ENCODE measurements at places on chromosomes 5 and 9.

DNA sequence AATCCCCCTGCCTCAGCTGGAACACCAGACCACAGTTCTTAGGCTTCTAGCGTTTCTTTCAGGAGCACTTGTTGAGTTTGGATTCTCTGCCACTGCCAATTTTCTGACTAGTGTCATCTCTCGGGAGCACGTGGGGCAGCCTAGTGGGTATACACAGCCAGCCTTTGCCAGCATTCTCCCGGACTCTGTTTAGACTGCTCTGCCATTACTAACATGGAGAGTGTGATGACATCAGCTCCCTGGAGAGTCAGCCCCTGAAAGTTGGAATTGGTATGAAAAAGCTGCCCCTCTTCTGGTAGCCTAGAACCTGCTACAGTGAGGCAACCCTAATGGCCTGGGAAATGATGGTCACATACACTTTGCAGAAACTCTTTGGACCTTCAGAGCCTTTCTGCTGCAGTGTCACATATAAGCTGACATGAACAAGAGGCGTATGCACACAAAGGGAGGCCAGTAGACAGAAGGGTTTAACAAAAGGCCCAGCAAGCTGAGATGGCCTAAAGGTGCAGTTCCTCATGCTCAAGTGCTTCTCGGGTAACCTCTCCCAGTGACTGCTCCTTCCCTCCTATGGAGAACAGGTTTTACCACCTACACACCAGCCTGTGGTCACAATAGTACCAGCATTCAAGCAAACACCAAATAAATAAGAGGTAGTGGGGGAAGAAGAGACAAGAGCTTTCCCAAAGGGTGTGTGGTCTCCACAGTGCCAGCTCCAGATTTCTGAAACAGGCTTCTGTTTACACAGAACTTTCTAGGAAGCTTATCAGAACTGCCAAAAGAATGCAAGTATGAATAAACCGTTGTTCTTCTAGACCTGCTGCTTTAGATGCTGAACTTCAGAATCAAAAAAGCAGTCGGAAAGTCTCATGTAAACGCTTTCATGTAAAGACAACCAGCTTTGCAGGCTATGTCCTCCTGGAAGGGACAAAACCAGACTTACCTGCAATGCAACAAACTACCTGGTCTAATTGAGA is 16.5 kb downstream of the SPACA9 start:
- DNase-seq = no peak

DNA sequence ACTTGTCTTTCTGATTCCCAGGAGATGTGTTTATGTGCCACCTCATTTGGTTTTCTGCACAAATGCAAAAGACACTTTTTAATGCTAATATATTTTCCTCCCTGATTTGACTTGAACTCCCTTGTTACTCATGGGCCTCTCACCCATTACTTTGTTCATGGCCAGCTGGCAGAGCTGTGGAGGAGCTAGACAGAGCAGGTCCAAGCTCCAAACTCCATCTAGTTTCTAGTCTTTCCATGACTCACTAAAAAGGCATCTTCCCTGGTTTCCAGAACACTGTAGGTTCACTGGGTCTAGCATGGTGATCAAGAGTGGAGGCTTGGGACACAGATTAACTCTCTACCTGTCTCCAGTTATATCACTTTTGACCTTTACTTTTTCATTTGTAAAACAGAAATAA is 161.0 kb upstream of the SLC28A3 start:
- peak; percentile 37 for DNase-seq

GRCh38 chr5:83368319-83368718 is 103.2 kb upstream of the VCAN start:
- no peak for DNase-seq

DNA sequence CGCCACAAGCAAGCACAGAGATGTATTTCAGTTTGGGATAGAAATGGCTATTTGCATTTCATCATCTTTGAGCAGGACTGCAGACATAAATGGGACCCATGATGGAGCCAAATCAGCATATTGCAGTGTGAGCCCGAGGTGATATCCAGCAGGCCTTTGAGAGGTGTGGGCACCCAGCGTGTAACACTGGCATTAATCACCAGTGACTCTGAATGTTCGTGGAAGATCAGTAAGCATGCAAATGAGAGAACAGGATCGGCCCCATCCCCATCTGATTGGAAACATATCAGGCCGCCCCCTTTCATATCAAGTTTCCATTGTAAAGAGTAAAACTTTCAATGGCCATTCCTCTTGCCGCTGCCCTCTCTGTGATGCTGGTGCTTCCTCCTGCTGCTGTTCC is 84.0 kb downstream of the GTF3C4 start:
- DNase-seq = no peak

GRCh38 chr9:123834889-123835562 is 94.9 kb downstream of the DENND1A start:
- DNase-seq = no peak

DNA sequence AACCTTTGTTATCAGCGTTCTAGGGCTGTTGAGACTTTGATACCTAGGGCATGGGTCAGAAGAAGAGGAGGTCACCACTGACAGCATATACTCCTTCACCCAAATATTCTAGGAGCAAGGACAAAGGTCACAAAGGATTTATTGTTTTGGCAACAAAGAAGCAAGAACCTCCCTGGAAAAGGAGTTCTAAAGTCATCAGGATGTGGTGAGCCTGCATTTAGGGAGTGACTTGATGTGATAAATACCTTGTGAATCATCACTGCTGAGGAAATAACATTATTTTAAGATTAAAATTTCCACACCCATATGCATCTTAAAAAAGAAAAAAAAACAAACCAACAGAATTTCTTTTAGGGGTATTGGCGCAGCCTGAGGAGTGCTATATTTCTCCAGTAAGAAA is 13.9 kb downstream of the IFNA1 start:
- no peak for DNase-seq

GRCh38 chr5:126448720-126449119 is 25.5 kb downstream of the GRAMD2B start:
- DNase-seq = no peak

GRCh38 chr5:111284825-111285224 is 60.6 kb downstream of the CAMK4 start:
- no peak for DNase-seq

GRCh38 chr5:120538149-120538548 is 74.0 kb downstream of the PRR16 start:
- no peak for DNase-seq

- DNase-seq = peak; percentile 78
Observed at GRCh38 chr9:126514037-126514821, 99.5 kb upstream of the LMX1B start.

DNA sequence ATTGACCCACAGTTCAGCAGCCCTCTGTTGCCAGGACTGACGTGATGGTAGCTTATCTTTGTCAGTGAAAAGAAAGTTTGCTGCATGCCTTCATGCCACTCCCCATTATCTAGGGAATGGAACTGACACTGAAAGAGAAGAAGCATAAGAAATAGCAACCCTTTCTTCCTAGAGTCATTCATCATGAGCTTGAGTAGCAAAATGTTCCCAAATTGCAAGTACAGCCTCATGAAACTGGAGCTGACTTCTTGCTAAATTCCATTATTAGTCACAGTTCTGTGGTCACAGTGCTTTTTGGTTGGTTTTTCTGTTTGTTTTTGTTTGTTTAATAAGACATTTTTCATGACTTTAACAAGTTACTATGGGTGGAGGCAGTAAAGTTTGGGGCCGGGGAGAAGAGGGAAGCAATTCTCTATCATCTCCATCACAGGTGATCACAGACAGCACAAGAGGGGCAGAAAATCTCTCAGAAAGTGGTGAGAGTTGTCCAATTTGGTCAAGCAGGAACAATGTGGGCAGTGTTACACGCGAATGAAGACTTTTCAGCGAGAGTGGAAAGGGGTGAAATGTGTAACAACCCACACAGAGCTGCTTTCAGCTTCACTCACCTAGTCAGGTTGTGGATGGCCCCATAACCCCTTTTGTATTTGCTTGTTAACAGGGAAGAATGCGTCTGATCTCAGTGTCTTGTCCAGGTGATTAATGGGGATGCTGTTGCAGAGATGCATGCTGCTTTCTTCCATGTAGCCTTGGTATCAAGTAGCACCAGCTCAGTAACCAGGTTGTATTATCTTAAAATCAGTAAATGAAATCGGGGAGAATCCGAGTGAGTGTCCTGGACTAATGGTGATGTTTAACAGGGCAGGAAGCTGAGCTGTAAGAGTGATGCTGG is 440.4 kb downstream of the DMRT2 start:
- no peak for DNase-seq

- DNase-seq = no peak
Observed at GRCh38 chr9:81915801-81916505, 12.3 kb upstream of the SPATA31D4 start.

GRCh38 chr9:38025166-38025565 is 43.9 kb downstream of the SHB start:
- no peak for DNase-seq

- DNase-seq = peak; percentile 74
Observed at GRCh38 chr9:76658510-76659231, 105.6 kb upstream of the PCA3 start.

GRCh38 chr9:115099901-115100300 is 18.1 kb downstream of the TNC start:
- DNase-seq = no peak

GRCh38 chr9:121706149-121706750 is 54.8 kb downstream of the DAB2IP start:
- DNase-seq = no peak

DNA sequence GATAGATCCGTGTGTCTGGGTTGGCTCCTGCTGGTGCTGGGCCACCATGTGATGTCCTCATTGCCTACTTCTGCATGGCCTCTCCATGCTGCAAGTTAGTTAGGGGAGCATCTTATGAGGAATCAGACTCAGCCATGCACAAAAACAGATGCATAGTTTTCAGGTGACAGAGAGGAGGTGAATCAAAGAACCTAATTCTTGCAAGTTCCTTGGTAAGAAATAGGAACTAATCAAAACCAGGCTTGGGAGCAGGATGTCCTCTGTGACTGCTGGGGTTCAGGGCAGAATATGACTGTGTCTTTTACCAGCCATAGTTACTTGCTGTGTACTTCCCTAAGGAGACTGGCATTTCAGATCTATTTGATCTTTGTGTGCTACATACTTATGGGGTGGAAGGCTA is 61.6 kb downstream of the C9orf152 start:
- no peak for DNase-seq

GRCh38 chr9:76882686-76883085 is 23.2 kb downstream of the PRUNE2 start:
- no peak for DNase-seq

DNA sequence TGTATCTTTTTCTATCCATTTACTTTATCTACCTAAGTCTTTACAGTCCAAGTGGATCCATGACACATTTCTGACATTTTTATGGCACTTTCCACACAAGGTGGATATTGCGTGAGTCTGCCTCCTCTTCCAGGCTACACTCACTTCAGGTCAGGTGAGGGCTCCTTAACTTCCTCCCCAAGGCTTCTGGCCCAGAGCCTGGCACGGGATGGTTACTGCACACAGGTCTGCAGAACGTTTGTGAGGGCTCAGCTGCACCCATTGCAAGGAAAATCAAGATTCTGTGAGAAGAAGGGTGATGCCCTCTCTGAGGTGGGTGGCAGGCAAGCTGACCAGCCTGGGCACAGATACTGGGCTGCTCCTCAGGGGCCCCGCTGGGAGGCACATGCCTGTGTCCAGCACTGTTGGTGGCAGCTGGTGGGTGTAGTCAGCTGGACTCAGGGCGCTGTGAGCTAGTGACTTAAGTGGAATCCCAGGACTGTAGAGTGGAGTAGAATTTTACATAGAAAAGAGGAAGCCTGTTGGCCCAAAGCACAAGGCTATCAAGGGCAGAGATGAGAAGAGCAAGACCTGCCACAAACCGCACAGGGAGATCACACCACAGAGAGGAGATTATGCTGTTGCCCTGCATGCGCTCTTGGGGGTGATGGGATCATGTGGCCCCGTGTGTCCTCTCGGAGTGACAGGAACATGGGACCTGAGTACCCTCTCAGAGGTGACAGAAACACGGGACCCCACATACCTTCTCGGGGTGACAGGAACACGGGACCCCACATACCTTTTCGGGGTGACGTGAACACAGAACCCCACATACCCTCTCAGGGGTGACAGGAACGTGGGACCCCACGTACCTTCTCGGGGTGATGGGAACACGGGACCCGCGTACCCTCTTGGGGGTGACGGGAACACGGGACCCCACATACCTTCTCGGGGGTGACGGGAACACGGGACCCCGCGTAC is 21.3 kb downstream of the AHRR start:
- no peak for DNase-seq

DNA sequence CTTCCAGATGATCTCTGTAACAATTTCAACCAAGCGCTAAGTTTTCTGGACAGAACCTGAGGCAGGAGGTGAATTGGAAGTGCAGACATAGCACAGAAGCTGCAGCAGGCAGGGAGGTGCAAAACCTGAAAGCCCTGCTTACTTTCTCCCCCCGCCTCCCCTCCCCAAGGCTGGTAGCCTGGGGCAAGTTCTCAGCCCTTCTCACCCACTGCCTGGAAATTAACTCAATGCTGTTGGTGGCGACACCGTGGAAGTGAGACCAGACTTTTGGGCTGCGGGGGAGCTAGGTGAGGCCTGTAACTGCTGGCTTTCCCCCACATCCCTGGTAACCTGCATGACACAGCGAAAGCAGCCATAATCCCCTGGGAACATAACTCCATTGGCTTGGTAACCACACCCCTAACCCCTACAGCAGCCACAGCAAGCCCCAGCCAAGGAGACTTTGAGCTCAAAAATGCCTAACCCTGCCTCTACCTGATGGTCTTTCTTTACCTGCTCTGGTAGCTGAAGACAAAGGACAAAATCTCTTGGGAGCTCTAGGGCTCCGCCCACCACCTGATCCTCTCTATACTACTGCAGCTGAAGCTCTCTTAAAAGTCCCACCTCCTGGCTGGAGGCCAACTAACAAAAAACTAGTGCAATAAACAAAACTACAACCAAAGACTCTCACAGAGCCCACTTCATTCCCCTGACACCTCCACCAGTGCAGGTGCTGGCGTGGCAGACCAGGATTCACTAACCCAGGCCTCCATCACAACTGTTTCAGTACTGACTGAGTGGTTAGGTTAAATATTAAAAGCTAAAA is 11.9 kb upstream of the OR13C8 start:
- no peak for DNase-seq

GRCh38 chr9:109652112-109652511 is 127.9 kb upstream of the PALM2AKAP2 start:
- DNase-seq = no peak

GRCh38 chr9:97767891-97768290 is 70.8 kb upstream of the XPA start:
- no peak for DNase-seq
